ENCODE measurements at places on chromosomes 11 and 22.

- no peak for DNase-seq
Measured at GRCh38 chr22:42431401-42432019, 693 bp downstream of the NFAM1 start.

GRCh38 chr11:93288767-93289166, 41.8 kb upstream of the DEUP1 start:
- no peak for DNase-seq

DNA sequence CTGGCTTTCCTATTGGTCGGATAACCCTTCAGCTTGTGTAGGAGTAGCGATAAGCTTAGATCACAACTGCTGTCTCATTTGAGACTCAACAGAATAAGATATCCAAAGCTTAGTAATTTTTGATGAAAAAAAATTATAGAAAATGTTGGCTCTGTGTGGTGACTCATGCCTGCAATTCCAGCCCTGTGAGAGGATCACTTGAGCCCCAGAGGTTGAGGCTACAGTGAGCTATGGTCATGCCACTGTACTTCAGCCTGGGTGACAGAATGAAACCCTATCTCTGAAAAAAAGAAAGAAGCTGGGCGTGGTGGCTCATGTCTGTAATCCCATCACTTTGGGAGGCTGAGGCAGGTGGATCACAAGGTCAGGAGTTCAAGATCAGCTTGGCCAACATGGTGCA, 55.6 kb upstream of the RRM1 start:
- DNase-seq = no peak

- no peak for DNase-seq
Measured at GRCh38 chr22:45889539-45890350, 87.2 kb downstream of the WNT7B start.

GRCh38 chr11:96614846-96615245, 225.0 kb downstream of the JRKL start:
- DNase-seq = no peak

- DNase-seq = no peak
Measured at GRCh38 chr11:100612766-100613165, 74.3 kb upstream of the ARHGAP42 start.

DNA sequence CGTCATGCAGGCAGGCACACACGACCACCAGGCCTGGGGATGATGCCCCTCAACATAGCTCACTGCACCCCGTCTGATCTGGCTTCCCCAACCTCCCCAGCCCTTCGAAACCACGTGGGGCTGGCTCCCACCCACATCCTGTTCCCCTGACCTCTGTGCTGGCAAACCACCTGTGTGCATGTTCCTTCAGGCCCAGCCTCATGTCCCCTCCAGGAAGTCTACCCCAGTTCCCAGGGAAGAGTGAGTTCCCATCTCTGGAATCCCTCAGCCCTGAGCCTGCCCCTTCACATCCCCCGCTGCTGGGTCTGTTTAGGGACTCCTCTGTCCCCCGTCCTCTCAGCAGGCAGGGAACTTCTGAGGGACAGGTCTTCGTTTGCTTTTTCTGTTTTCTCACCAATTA, 7.1 kb downstream of the SLC7A4 start:
- DNase-seq = no peak

DNA sequence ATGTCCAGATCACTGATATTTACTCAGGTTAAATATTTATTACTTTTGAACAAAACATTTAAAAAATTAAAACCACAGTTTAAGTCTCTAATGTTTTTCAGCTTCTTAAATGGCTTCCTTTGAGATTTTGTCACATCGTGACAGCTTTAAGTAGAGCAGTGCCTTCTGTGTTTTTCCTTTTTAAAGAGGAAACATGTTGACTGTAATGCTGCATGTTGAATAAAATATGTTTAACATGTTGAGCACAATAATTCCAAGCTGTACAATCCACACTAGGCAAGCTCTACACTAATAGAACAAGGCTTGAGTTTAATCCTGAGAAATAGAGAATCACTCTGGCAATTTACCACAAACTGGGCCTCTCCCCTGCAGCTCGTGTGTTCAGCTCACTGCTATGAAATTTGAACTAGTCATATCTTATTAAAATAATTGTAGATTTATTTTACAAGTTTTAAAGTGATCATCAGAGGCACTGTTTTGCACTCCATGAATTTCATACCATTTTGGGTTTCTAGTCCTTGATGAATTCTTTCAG, 368.3 kb downstream of the SOX6 start:
- DNase-seq = no peak

GRCh38 chr11:45400591-45400990, 114.5 kb upstream of the SYT13 start:
- DNase-seq = no peak

DNA sequence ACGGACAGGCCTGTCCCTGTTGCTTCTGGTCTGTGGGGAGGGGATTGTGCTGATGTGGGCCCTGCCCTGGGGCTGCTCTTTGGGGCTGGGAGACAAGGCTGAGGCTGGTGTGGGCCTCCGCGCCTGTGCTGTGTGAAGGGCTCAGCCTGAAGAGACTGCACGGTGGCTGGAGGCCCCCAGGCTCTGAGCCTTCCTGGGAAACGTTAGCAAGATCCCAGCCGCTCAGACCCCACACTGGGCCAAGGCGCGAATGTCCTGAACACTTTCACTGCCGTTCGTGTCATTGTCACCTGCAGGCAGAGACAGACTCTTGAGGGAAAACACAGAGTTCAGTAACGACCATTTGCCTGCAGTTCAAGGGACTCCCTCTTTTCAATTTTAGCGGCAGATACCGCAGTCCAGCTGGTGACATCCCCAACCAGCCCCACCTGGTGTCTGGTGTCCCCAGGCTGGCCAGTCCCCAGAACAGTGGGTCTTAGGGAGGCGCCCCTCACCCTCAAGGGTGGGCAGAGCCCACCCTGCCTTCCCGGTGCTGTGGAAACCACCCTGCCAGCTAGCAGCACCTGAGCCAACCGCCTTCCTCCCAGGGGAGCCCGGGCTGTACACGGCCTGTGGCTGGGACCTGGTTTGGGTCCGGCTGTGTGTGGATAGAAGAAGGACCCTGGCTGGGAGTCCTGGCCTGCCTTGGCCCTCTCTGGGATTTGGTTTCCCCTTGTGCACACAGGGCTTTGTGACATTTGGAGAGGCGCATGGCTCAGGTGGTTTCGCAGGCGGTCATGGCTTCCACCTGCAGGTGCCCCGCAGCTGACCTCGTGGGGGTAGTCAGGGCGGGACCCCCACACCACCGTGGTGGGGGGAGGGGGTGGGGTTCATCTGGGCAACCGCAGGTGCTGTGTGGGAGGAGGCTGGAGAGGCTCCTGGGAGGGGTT, 5.7 kb downstream of the PANX2 start:
- no peak for DNase-seq

DNA sequence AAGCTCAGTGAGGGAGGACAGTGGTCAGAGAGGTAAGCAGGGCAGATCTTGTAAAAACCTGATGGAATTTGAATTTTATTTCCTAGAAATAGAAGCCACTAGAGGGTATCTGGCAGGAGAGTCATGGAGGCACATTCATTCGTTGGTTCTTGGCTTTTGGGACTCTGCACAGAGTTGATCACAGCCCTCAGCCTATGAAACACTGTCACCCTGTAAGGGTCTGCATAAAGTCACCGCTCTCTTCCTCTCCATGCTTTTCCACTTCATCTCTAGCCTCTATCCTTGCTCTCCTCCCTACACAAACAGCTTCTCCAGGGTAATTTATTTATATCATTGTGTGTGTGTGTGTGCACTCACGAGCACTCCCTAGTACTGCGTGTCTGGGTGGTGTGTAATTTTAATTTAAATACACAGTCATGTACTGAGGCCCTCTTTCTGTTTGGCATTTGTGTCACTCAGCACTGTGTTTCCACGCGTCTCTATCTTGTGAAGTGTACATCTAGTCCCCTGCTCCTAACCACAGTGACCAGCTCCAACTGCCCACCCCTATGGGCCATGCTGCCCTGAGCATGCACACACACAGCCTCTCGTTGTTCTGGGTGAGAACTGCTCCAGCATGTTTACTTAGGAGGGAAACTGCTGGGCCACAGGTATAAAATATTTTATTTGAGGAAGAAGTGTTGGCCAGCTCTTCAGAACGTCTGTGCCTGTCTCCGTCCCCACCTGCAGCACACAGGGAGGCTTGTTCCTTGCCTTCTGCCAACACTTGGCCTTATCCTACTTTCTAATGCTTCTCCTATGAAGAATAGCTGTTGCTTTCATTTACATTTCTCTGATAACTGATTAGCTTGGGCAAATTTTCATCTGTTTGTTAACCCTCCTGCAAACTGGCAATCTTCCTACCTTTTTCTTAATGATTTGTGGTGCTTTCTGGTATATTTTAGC, 4.5 kb downstream of the KCNQ1OT1 start:
- DNase-seq = no peak

DNA sequence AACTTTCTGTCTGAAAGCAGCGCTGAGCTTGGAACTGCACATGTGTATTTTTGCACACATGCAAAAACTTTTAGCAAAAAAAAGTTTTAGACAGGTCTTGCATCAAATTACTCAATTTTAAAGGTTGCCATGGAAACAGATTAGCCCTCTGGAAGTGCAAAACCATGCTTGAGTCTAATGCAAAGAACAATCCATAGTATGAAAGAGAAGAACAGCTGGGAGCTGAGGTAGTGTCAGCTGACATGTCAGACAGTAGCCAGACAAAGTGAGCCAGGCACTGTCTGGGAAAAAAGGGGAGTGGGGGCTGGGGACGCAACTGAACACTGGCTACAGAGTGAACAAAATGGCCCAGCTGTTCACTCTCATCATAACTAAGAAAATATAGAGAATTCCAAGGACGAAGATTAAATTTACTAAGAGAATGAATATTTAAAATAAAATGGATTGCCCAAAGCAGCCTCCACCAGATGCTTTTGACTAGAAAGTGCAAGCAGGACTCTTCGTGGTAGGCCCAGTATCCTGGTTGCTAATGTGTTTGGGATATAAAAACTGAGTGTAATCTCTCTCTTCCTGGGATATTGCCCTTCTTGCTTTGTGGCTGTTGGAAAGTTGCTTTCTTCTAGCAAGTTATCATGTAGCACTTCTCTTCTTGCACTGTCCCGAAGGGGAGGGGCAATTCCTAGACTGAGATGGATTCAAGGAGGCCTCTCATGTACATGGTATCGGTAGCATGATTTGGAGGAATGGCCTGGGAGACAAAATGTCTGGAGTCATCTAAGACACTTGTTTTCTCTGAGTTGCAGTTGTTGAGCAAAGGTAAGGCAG, 434.1 kb upstream of the FAT3 start:
- no peak for DNase-seq

- no peak for DNase-seq
Measured at GRCh38 chr11:125454047-125454446, 42.0 kb downstream of the FEZ1 start.

DNA sequence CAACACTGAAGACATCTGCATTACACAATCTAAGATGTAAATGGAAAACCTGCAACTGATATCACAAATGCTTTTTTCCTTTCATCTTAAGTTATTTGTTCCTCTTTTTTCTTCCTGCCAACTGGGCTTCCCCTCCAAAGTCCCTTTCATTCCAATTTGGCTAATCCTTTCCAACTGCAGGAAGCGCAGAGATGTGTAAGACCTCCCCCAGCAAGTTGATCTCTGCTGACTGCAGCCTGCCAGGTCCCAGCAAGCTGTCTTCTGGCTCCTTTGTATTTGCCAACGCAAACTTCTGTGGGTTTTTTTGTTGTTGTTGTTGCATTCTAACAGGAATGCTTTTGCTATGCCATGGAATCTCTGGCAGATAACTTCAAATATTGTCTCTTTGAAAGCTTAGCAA, 38.5 kb upstream of the LRRC4C start:
- no peak for DNase-seq

GRCh38 chr22:36369922-36370791, 17.6 kb downstream of the MYH9 start:
- peak; percentile 63 for DNase-seq

- DNase-seq = no peak
Measured at GRCh38 chr22:34534101-34534500, 531.9 kb upstream of the ISX start.

- no peak for DNase-seq
Measured at GRCh38 chr11:92830377-92831155, 138.9 kb upstream of the MTNR1B start.

DNA sequence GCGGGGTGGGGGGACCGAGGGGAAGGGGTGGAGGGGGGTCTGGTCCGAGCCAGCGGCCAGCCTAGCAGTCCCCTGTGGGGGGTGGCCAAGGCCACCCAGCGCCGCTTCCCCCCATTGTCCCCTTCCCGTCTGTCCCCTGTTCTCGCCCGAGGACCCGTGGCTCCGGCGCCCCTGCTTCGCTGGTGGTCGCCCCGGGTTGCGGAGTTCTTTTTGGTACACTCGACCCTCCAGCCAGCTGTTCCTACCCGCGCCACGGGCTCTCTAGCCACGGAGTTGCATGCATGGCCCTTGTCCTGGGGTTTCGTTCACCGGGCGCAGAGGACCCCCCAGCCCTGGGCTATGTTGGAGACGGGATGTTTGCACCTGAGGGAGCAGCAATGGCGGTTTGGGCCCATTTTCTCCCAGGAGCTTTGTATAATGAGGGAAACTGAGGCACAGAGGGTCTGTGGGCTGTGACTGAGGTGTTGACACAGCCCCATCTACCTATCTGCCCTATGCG, 489 bp downstream of the RNF214 start:
- no peak for DNase-seq

DNA sequence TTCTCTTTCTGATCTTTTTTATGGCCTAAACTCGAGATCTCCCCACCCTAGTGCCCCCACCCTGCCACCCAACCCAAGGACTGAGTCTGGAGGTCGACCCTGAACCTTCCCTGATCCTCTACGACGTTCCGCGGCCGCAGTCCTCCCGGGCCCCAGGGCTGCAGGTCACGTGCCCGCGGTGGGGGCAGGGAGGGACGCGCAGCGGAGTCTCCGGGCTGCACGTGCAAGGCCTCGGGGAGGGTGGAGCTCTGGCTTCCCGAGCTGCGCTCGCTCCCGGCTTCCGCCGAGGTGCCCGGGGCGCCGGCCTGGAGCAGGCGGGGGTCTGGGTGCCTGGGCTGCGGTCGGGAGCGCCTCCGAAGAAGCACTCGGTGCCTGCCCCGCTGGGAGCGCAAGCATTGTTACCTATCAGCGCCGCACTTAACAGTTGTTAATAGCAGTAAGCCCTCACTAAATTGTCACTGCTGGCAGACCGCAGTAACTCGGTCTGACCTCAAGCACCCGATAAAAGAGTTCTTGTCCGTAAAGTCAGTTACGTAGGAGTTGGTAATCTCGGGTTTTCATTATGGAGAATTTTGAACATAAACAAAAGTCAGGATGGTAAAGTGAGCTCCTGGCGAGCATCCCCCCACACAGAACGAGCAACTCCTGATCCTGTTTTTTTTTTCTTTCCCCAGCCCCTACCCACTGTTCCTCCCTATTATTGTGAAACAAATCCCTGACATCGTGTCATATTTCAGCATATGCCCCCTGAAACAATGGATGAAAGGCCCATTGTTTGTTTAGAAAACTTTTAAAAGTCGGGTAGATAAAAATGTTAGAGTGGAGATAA, 69.7 kb upstream of the EP300 start:
- peak; percentile 90 for DNase-seq

- no peak for DNase-seq
Measured at GRCh38 chr11:7982582-7983119, 4.5 kb upstream of the EIF3F start.

- DNase-seq = no peak
Measured at GRCh38 chr11:112801025-112801816, 160.0 kb upstream of the NCAM1 start.

DNA sequence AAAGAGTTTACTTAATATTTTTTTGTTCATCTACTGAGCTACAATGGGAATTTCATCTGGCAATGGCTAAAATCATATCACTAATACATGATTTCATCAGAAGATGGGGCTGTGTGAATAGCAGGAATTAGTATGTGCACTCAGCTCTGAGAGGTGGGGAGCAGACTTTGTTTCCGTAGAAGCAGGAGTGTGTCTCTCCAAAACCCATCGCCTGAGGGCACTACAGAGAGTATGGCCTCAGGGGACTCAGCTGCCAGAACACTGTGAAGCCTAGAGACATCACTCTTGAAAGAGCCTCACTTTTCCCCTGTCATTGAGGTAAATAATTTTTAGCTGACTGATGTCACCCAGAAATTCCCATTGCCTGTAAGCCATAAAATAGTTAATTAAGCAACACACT, 261.4 kb upstream of the ISX start:
- no peak for DNase-seq

Measured in hematopoietic multipotent progenitor cell treated with erythropoietin and hydrocortisone succinate and interleukin-3 and kit ligand, for 17 days (in vitro differentiated cells).